ENCODE measurements at places on chromosomes 11 and 22.

DNA sequence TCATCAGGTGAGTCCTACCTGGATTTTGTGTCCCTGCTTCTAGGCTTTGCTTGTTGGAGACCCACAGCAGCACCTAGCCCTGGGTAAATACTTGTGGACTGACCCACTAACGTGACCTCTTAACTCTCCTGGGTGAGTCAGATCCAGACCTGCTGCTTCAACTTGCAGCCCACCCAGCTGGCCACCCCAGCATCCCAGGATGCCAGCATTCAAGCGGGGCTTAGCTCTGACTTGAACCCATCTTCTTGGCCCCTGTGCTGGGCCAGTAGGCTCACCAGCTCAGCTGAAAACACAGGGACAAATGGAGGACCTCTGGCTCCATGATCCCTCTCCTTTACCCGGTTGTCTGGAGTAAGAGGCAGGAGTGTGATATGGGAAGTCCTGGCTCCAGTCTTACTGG is 33.5 kb downstream of the PARVG start:
- no peak for DNase-seq

- DNase-seq: no peak
These were observed 640 bp downstream of the PPP1CA start for GRCh38 chr11:67400942-67401494.

DNA sequence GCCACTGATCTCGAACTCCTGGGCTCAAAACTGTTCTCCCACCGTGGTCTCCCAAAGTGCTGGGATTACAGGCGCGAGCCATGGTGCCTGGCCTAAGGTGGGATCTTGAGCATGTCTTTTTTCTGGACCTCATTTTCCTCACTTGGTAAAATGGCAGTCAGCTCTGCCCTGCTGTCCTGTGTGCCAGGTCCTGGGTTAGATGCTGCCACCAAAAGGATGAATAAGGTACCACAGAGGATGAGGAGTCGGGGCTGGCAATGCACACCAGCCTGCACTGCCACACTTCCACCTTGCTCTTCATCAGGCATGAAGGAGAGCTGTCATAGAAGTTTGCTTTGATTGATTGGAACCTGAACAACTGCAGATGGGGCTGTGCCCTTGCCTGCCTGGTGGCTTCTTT is 32.3 kb downstream of the ACO2 start:
- peak; percentile 27 for DNase-seq

DNA sequence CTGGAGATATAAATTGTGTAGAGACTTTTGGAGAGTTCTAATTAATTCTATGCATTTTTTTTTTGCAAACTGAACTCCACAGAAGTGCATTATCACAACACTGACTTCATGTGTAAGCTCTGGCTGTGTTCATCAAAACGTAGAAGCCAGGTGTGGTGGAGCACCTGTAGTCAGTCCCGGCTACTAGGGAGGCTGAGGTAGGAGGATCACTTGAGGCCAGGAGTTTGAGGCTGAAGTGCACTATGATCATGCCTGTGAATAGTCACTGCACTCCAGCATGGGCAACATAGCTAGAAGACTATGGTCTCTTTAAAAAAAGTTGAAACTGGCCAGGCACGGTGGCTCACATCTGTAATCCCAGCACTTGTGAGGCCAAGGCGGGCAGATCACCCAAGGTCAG is 20.6 kb downstream of the TCF20 start:
- DNase-seq: no peak

DNA sequence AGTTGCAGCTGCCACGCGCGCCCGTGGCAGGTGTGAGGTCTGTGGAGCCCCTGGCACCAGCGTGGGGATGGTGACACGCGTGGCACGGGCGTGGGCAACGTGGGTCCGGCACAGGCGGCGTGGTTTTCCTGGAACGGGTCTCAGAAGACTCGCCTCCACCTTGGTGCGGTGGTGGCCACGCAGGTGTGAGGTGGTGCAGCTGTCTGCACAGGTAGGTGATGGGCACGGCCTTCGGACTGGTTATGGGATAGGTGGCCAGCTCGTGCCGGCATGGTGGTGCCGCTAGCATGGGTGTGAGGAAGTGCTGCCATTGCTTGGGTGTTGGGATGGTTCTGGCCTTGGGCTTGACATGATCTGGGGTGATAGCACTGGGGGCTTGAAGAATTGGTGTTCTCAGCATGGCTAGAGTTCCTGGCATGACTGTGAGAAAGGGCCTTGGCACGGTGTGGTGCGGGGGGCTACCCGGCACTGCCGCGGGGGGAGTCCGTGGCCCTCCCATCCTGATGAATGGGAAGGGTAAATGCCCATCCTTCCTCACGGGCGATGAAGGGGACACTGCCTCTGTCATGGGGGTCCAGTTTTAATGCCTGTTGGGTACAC is 531 bp downstream of the DAGLA start:
- DNase-seq: no peak

GRCh38 chr11:107648242-107648641 is 57.3 kb downstream of the ELMOD1 start:
- DNase-seq: no peak

DNA sequence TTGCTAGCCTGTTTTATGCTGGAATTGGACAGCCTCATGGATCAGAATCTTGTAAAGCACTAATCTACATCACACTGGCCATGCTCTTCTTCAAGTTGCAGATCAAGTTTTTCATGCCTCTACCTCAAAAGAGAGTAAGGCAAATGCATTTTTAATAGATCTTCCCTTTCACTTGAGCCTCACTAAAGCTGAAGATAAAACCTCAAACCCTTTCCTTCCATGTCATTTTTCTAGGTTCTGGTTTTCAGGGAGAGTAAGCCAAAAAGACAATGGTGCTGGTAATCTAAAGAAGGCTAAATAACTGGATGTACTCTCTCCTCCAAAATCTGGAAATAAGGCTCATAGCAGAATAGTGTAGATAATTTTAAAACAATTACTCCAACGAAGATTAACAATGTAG is 28.3 kb downstream of the POU2AF1 start:
- no peak for DNase-seq

DNA sequence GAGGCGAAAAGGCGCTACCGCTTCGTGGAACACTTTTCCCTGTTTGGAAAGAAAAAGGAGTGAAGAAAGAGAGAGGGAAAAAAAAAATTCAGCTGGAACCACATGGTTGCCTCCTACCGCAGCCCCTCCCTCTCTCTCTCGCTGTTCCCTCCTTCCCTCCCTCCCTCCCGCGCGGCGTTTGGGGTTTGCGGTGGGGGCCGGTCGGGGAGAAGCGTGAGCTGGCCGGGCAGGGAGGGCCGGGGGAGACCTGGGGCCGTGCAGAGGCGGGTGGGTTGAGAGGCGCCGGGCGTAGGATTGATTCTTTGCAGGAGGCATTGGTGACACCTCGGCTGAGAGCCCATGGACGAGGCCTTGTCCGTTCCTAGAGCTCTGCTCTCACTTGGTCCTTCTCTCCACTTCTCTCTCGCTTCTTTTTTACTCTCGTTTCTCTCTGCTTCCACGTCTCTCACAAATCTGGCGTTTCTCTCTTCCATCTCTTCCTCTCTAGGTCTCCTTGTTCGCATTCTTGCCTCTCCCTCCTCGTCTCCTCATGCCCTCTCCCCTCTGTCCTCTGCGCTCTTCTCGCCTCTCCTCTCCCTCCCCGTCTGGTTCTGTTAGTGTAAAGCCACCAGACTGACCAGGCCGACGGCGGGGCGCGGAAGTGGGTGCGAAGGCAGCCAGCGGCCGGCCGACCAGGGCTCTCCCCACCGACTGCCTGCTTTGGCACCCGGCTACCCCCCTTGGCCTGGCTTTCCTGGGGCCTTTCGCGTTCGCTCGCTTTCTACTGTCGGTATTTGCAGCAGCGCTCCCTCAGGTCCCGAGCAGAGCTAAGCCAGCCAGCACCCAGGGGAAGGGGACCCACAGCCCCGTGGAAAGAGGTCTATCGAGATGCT is at the start of gene CLMP:
TSS of gene CLMP (minus strand) at position 61 of the 872 bp plus-strand sequence. CDS start 308 bp downstream, outside the sequence.
- no peak for DNase-seq

DNA sequence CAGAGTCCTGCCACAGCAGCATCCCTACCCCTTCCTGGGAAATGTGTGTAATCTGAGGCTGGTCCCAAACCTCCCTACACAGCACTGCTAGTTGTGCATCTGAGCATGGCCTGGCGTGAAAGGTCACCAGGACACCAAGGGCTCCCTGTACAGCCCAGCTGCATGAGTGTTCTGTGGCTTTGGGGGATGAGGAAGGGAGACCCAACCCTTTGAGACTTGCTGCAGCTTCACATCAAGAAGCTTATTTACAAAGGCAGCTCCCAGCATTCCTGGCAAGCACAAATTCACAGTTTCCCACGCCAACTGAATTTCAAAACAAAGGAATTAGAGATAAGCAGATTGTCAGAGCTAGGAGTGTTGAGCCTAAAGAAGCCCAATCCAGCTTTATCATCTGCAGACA is 32.2 kb downstream of the CSNK2A3 start:
- no peak for DNase-seq

DNA sequence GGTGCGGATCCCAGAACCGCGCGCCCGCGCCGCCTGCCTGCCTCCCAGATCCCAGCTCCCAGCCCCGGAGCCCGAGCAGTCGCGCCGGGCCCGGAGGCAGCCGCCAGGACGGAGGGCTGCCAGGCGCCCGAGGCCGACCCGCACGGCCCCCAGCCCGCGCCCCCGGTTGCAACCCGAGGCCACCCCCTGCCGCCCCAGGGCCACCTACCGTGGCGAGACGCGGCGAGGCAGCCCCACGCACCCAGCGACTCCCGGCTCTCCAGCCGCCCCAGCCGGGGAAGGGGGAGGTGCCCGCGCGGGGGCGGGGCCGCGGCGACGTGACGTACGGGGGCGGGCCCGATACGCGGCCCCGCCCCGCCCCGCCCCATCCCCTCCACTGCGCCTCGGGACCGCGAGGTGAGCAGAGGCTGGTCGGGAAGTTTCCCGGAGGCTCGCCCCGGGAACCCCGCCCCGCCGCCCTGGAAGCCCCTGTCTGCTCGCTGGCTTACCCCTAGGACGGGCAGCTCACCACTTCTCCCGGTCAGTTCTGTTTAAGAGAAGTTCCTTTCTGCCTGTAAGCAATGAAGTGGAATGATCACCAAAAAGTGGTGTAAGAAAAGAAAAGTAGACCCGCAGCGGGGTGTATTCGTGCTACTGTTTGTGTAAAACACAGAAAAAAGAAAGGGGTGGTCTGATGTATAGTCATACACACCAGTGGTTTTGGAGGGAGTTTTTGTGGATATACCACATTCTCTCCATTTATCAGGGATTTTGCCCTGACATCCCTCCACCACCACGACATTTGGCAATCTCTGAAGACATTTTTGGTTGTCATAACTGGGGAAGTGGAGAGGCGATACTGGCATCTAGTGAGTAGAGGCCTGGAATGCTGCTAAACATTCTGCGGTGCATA is at the start of gene TPST2:
TSS of gene TPST2 (minus strand) at position 288 of the 892 bp plus-strand sequence. CDS start 48,502 bp downstream, outside the sequence.
- peak; percentile 85 for DNase-seq

GRCh38 chr11:61120099-61120705 is 17.9 kb downstream of the CD5 start:
- DNase-seq: peak; percentile 27

- DNase-seq: no peak
These were observed 64.7 kb downstream of the MPPED2 start for GRCh38 chr11:30521297-30522071.

- peak; percentile 42 for DNase-seq
These were observed 14.5 kb upstream of the PHLDA2 start for GRCh38 chr11:2943711-2944118.

GRCh38 chr11:69129647-69130046 is 26.1 kb upstream of the SMIM38 start:
- DNase-seq: no peak

DNA sequence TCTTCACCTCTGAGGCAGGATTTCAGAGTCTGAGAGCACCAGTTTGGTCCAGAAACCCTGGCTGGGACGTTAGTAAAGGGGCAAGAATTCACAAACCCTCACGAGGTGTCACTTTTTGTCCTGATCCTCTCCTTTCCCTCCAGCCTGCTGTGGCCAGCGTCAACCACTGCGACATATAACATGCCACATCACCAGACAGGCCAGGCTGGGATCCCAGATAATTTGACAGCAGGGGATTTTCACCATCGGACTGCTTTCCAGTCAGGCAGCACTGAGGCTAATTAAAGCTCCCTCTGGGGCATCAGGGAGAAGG is 36.8 kb upstream of the RBFOX2 start:
- no peak for DNase-seq

DNA sequence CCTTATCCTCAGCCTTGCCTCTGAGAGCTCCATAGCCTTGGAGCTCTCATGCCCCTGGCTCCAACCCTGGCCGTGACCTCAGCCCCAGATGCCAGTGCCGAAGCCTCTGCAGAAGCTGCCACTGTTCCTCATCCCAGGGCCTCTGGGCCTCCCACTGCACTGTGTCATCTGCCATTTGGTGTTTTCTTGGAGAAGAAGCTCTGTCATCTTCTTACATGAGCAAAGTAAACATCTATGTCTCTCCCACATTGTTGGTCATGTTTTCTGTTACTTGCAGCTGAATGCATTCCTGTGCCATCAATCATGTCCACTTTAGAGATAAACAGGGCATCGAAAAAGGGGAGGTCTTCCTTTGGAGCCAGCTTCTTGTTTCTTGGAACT is 45.0 kb upstream of the FTH1 start:
- DNase-seq: peak; percentile 68

DNA sequence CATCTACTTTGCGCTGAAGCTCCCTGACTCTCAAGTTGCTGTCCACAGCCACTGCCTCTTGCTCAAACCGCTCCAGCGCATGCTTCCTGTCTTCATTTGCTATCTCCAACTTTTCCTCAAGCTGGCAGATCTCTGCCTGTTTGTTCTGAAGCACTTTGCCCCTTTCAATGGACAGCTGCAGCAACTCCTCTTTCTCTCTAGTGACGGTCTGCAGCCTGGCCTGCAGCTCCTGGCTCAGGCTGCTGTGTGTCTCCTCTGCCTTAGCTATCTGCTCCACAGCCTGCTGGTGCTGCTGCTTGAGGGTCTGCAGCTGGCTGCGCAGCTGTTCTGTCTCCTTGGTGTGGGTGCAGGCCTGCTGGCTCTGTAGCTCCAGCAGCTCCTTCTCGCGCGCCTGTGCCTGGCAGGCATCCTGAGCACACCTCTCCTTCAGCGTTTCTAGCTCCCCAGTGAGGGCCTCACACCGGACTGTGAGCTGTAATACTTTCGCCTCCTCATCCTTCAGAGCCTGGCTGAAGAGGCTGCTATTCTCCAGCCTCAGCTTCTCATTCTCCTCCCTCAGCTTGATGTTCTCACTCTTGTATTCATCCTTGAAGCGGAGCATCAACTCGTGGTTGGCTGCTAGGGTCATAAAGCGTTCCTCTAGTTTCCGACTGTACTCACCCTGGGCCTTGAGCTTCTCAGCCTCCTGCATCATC is 723 bp downstream of the CCDC89 start:
- no peak for DNase-seq

GRCh38 chr11:120056301-120057027 is 81.4 kb downstream of the TRIM29 start:
- DNase-seq: no peak
